ENCODE measurements at places on chromosomes 12 and 14.

- DNase-seq, result no peak
These were observed 9.7 kb upstream of the MAGOHB start for GRCh38 chr12:10623131-10623530.

DNA sequence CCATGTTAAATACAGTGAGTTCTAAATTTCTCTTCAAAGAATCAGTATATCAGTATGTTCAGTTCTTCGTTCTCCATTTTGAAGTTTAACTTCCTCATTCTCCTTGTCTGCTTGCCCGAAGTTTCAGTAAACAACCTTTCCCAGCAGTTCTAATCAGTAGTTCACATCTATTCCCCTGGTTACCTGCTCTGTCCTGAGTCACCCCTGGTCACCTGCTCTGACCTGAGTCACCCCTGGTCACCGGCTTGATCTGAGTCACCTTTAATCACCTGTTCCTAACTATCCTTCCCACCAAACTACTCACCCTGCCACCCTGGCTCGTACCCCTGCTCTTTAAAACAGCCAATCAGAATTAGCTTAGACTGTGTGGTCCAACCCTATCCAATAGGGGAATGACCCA, 9.4 kb upstream of the OR10G3 start:
- no peak for DNase-seq

DNA sequence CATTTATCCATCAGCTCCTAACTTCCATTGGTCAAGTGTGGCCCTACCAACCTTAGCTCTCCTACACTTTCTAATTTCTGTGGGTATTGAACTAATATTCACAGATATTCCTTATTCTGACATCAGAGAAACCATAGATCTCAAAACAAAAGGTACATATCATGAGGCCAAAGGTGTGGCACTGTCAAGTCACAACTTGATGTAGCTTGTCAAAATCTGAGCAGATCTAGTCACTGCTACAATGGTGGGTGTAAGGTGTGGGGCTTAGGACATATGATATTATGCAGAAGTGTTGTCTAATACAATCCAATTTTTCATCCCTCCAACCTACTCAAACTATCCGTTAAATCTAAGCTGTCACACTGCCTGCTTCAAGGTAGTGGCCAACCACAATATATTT, 114.0 kb upstream of the FAR2 start:
- DNase-seq, result no peak

DNA sequence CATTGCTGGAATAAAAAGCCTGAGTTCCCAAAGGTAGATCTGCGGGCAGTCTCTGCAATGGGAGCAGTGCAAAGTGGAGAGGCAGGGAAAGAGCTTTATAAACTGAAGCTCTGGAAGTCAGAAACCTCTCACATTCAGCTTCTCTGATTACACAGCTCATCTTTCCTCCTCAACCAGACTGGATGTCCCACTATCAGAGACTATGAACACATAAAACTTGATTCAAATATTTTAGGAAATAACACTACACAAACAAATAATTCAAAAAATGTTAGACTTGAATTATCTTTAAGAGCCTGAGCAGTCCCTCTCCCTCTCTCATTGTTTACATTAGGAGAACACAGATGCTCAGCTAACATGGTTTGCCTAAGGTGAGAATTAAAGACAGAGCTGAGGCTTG, 72.9 kb downstream of the DENND5B start:
- no peak for DNase-seq

- no peak for DNase-seq
These were observed 44.4 kb upstream of the GNG2 start for GRCh38 chr14:51816031-51816430.

Measured in stimulated activated CD4-positive, alpha-beta T cell treated with anti-CD3 and anti-CD28 coated beads, Interleukin-1b, Interleukin-23, amount 100 ng/mL, for 1 hour (primary cell).